NCI-H1105 treated with DMSO at 0.1 percent for 48 hours (cell line): ENCODE measurements at places on chromosomes 12 and 14.

- DNase-seq, result no peak
Measured at GRCh38 chr14:54767139-54767431, 135.5 kb downstream of the GCH1 start.

- DNase-seq, result peak; percentile 66
Measured at GRCh38 chr12:41264281-41264680, 76.2 kb downstream of the PDZRN4 start.

DNA sequence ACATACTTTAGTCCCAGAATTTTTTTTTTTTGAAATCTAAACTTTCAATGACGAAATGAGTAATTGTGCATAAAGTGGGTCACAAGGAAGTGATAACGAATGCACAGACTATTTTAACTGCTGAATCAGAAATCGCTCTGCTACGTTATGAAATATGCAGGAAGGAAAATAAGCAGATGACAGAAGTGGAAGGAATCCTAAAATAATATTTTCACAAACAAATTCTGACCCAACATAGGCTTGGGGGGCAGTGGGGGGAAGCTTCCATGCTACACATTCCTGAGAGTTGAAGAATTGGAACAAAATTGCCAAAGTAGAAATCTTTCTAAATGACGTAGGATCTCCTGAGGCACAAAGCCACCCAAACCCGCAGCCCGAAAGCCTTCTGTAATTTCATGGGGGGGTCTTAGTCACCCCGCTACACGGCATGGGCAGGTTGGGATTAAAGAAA lies 89.6 kb downstream of the ARF6 start:
- no peak for DNase-seq

DNA sequence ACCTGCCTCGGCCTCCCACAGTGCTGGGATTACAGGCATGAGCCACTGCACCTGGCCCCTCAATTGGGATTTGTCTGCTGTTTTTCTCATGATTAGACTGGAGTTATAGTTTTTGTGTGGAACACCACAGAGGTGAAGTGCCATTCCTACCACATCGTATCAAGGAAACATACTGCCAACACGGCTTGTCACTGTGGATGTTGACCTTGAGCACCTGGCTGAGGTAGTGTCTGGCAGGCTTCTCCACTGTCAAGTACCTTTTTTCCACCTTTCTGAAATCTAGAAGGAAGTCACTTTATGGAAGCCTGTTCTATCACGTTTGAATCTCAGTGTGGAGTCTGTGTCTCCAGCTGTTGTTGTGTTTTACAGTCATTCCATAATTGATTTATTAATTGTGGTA lies 21.4 kb upstream of the SEL1L start:
- peak; percentile 39 for DNase-seq

GRCh38 chr14:55188686-55189295 lies 2.6 kb downstream of the DLGAP5 start:
- DNase-seq, result no peak

DNA sequence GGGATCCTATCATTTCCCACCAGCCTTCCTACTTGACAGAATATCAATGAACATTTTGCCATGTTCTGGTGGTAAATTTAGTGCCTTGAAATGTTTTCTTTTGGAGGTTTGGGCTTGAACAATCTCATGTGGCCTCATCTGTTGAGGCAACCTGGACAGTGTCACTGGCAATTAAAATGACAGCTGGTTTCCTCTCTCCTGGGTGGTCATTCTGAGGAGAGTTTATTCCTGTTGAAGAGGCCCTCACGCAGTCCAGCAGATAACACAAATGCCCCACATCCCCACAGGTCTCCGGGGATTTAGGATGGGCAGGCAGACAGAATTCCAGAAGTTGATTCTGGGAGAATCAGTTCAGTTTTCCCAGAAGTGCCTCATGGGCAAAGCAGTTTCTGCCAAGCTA lies 41.9 kb downstream of the MMAB start:
- no peak for DNase-seq

- DNase-seq, result no peak
Measured at GRCh38 chr12:29738365-29738764, 45.4 kb downstream of the TMTC1 start.

DNA sequence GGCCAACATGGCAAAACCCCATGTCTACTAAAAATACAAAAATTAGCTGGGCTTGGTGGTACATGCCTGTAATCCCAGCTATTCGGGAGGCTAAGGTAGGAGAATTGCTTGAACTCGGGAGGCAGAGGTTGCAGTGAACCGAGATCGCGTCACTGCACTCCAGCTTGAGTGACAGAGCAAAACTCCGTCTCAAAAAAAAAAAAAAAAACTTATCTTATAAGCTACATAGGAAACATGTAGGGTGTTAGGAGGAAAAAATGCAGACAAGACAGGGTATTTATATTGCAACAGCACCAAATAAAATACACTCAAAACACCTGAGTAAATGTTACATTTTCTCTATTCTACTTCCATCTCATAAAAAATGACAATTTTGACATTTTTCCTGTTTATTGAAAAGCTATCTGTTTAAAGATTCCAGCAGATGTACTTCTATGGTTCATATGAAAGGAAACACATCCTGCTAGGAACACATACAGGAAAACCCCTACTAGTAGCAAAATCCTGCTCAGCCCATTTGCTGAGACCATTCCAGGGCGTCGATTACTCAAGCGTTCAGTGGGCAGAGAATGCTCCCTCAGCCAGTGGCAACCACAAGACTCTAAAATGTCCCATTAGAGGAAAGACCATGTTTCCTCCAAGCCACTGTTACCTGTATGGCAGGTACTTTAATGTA lies 19.7 kb downstream of the CORO1C start:
- DNase-seq, result no peak

DNA sequence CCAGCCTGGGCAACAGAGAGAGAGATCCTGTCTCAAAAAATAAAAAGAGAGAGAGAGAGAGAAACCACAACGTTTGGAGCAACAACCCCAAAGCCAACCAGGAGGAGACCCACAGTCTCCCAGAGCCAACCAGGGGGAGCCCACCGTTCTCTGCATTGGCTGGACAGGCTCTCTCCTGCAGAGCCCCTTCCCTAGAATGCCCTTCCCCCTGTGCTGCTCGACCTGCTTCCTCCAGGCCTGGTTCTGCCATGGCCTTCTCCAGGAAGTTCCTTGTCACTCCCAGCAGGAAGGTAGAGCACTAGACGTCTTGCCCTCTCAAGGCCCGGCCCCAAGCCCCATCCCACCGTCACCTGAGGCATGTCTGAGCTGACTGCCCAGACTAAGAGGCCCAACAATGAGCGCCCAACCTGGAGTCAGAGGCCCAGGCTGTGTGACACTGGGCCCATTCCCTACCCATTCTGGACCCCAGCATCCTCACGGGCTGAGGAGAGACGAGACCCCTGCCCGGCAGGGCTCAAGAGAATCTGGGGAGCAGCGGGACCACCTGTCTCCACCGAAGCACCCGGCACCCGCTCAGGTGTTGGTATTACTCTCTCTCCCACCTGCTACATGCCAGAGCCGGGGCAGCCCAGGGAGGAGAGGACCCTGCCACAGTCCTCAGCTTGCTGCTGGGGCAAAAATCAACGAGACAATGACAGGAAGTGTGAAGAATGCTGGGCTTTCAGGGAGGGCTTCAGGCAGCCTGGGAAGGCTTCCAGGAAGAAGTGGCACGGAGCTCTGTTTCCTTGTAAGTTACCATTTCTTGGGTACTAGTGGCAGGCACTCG lies 61.2 kb downstream of the DIO3 start:
- DNase-seq, result no peak

DNA sequence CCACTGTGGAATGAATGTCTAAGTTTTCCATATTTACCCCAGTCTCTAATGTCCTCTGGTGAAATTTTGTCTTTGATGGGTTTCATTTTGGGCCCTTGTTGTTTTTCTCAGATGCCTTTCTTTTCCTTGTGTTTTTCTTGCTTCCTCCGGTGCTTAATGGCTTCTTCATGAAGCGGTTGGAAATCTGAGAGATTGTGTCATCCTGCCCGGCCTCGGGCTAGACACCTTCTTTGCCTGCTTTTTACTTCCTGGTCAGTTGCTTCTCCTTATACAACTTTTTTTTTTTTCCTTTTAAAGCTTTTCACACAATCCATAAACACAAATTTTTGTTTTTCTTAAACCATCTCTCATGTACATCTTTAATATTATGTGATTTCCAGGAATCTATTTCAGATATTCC lies 7.1 kb downstream of the ETV6 start:
- DNase-seq, result no peak

DNA sequence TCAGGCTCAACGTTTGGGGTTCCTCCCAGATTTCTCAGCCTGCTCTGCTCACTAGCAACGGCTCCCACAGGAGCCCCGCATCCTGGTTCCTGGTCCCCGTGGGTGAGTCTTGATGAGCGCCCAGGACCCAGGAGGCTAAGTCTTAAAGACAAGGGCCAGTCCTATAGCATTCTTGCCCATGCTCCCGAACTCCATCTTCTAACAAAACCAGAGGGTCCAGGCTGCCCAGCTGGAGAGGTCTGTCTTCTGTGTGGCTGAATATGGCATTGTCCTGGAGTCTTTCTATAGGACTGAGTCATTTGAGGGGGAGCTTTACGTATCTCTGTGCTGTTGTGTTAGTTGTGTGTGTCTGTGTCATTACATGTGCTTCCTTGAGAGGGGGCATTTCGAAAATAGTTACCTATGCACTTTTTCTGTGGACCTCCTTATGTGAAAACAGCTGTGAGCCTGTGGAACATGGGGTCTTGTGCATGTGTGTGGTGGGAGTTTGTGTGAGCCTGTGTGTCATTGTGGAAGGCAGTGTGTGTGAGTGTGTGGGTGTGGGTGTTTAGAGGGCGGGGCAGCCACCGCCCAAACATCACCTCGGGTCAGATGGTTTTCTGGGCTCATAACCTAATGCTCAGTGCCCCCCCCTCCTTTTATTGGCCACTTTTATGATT lies 9.1 kb upstream of the TBX5 start:
- DNase-seq, result no peak

DNA sequence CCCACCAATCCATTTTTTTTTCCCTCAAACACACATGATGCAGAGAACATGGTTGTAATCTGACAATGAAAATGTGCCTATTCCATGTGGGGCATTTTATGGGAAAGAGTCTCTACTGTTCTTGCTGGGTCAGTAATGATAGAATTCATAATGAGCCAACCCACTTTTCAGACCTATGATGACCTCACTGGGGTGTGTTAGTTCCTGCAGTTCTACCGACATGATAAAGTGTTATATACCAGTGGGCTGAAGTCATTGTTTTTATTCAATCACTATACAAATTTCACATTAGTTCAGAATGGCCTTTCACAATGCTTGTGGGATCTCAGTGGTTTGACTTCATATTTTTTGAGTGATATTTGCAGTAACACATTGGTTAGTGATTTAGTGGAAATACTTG lies 47.5 kb downstream of the PPFIBP1 start:
- no peak for DNase-seq

GRCh38 chr14:90489306-90489705 lies 92.5 kb downstream of the CALM1 start:
- no peak for DNase-seq

DNA sequence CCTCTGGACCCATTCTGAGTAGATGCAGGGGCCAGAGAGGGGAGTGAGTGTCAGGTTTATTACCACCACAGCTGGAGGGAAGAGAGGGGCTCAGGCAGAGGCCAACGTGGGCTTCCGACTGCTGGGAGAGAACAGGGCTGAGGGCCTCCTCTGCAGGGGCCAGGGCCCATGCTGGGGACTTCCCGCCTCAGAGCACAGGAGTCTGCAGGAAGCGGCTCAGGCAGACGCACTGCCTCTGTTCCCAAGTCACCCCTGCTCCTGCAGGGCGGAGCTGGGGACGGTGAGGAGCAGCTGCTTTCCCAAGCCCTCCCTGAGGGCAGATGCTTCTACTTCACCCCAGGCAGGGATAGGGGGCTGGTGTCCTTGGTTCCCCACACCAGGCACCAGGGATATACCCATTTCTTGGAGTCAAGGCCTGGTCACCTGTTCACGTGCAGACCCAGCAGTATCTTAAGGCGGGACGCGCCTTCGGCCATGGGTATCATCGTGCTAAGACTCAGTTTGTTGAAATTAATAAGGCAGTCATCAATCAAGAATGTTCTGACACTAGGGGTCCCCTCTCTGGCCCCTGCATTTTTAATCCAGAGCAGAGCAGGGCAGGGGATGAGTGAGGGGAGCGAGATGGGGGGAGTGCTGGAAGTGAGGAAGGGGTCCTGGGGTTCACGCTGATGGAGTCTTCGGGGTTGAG lies 100.0 kb downstream of the PIWIL1 start:
- DNase-seq, result no peak

GRCh38 chr12:94012590-94012989 lies 135.8 kb upstream of the PLXNC1 start:
- no peak for DNase-seq

GRCh38 chr12:27178255-27178654 lies 65.8 kb upstream of the STK38L start:
- DNase-seq, result no peak

DNA sequence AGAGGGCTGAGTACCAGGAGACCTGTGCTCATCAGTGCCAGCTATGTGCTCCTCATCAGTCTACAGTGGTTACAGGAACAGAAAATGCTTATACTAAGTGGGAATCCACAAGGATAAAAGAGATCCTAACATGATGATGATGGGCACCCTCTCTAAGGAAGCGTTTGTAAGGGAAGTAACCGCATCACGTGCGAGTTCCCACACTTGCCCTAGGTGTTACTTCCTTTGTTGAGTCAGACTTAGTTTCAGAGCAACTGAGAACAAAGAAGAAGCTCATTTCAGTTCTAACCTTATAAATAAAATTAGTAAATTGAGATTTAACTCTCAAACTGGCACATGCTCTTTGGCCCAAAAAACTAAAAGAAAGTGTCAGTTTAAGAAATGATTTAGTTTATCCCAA lies 956.4 kb upstream of the TMEM132C start:
- DNase-seq, result no peak

- DNase-seq, result peak; percentile 63
Measured at GRCh38 chr12:45170456-45171042, 45.3 kb upstream of the ANO6 start.

DNA sequence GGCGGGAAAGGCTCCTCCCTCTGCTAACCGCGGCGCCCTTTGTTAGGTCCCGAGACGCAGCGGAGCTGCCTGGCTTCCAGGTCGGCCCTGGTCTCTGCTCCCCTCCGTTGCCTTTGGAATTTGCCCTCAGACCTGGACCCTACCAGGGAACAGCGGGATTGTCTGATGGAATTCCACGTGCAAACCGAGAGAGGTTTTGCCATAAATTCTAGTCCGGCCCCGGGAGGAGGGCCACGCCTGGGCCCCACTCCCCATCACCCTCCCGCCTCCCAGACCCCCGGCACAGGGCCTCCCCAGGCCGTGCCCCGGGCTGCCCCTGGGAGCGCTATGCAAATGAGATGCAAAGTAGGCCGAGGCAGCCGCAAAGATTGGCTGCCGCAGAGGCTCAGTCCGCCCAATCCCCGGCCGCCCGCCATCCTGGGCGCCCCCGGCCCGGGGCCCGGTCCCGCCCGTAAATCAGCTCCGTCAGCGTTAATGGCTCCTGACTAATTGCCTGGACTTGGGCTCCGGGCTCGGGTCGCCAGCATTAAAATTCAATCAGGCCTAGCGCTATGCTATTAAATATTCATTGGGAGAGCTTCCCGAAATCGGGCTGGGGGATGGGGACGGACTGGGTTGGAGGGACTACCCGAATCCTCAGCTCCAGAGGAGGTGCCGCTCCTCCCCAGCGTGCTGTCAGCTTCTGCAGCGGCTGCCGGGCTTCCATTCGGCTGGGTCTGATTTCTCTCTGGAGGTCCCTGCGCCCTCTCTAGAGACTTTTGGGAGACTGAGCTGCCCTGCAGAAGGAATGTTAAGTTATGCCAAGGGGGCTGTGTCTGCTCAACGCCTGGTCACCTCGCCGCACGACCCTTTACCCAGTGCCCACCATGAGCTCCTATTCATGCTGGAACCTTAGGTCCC lies 15.7 kb upstream of the FIGNL2 start:
- DNase-seq, result no peak
